ENCODE measurements at places on chromosomes 1 and 21.

DNA sequence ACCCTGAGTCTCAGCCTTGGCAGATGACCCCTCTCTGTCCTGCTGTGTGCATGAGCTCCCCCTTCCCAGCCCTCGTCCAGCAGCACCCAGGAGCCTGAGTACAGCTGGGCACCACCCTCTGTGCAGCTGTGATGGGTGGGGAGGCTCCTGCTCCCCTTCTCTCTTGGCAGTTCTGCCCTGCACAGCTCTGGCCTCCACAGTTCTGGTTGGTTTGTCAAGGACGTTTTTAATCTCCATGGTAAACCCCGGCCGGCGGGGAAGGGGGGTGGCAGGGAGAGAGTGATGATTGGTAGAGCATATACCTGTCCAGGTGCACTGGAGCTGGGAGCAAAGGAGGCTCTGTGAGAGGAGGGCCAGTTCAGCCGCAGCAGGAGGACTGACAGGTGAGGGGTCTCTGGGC, at the start of gene CLCNKA:
CLCNKA (plus strand) TSS at position 356 of the 400 bp plus-strand sequence. CDS start 584 bp downstream, outside the sequence.
- DNase-seq: no peak

DNA sequence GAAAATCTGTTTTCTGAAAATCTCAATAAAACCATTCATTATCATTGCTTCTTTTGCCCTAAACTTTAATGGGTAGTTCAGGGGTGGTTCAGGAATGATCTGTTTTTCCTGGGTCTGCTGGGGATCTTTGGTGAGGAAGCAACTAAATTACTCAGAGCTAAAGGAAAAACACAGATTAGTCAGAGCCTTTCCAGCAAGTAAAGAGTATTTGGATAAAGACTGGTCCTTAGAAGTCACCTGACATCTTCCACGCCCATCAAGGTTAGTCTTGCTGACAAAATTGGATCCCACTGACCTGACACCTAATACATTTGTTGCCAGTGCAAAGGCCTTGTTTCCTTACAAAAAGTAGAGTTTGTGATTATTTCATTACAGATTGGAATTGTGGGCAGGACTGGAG, 24.2 kb downstream of the HSPA13 start:
- no peak for DNase-seq

DNA sequence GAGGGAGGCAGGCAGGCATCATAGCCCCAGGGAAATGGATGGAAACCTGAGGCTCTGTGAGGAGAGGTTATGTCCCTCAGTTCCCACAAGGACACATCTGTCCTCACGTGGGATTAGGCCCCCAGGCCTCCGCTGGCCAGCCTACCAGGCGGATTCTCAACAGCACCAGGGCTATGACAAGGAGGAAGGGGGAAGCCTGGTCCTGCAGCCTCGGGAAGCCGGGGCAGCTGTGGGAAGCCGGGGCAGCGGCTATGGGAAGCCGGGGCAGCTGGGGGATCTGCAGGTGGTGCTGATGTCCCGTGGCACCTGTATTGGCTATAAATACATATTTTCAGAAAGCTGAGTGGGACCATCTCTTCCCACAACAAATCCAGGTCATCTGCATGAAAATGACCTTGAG, 19.7 kb downstream of the BSND start:
- DNase-seq: no peak

- DNase-seq: no peak
These were observed 59.4 kb upstream of the SERBP1 start for GRCh38 chr1:67489643-67490042.
